IMR-90 (cell line): ENCODE measurements at places on chromosomes 2 and 18. TPM values are rescaled to one million over a fixed set of nuclear protein-coding genes. Genes with fewer than 3 reads are reported as not detected.

UGT1A6 gene
- total RNA-seq, result not detected in 2 replicates

GRCh38 chr2:223852281-223852795, 15.0 kb upstream of the AP1S3 start:
- no peak for DNase-seq

GPR35 gene
- total RNA-seq, result 0.28 TPM in 1 of 2 replicates, not detected in the other

CXCR1 gene
- total RNA-seq, result not detected in 2 replicates

NYAP2 gene
- not detected in 2 replicates for total RNA-seq

- no peak for DNase-seq
Measured at GRCh38 chr2:197369933-197370320, 59.3 kb upstream of the ANKRD44 start.

- DNase-seq, result peak; percentile 58
Measured at GRCh38 chr2:144480285-144480684, 39.6 kb downstream of the ZEB2 start.
